ENCODE measurements at places on chromosomes 7 and 10. TPM values are rescaled to one million over a fixed set of nuclear protein-coding genes. Genes with fewer than 3 reads are reported as not detected.

Gene NEURL1
- total RNA-seq, result not detected

Gene OTUD1
- total RNA-seq, result 3.4 TPM

Gene IFIT1B
- not detected for total RNA-seq

Gene GIMAP4
- not detected for total RNA-seq

Gene CYP17A1
- not detected for total RNA-seq

Gene PODXL
- total RNA-seq, result 49.0 TPM

Gene AKR1C3
- 95.2 TPM for total RNA-seq

GRCh38 chr7:644381-645305, 81.9 kb upstream of the DNAAF5 start:
- no peak for DNase-seq

DNA sequence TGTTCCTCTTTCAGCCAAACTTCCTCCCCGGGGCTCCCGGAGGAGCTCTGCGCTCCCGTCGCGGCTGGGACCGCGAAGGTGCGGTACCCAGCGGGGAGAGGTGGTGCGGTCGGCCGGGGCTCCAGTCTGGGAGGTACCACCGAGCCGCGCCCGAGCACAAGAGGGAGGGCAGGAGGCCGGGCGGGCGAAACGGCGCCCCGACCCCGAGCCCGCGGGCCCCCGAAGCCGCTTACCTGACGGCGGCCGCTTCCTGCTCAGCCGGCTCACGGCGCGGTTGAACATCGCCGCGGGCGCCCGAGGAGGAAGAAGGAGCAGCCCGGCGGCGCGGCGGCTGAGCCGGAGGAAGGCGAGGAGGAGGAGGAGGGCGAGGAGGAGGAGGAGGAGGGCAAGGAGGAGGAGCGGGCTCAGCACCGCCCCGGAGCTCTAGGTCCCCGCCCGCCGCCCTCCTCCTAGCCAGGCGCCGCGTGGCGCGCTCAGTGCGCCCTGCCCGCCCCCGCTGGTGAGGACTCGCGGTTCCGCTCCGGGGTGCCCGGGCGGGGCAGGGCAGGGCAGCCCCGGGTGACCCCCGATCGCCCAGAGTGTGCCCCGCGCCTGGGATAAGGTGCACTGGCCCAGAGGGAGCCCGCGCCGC, at the start of gene RGS10:
Gene RGS10, minus strand, starts transcription at position 363 of the 631 bp plus-strand sequence. Its CDS starts 81 bp downstream, at position 282.
- DNase-seq, result peak; percentile 71

- no peak for DNase-seq
Measured at GRCh38 chr7:35760143-35760745, 40.6 kb upstream of the SEPTIN7 start.

DNA sequence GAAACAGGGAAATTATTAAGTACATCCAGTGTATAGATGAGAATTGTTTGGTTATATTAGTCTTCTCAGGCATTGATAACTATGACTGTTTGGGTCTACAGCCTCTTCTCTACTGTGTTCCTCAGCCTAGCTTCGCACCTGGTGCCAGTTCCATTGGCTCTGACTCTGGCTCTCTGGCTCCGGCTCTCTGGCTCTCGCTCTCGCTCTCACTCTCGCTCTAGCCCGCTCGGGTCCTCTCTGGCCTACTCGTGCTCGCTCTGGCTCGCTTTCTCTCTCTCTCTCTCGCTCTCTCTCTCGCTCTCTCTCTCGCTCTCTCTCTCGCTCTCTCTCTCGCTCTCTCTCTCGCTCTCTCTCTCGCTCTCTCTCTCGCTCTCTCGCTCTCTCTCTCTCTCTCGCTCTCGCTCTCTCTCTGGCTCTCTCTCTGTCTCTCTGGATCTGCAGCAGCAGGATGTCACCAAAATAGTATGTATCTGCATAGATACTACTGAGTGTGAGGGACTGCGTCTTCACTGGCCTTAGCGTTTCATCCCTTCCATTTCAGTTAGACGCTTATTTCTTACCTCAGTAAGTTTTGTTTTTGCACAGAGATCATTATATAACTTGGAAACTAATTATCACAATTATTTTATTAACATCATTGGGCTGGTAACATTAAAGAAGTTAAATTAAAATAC, 6.5 kb upstream of the SSBP1 start:
- no peak for DNase-seq

GRCh38 chr10:22341190-22341925, 3.9 kb upstream of the SPAG6 start:
- peak; percentile 37 for DNase-seq

- no peak for DNase-seq
Measured at GRCh38 chr7:80493121-80493849, 18.6 kb downstream of the GNAT3 start.

DNA sequence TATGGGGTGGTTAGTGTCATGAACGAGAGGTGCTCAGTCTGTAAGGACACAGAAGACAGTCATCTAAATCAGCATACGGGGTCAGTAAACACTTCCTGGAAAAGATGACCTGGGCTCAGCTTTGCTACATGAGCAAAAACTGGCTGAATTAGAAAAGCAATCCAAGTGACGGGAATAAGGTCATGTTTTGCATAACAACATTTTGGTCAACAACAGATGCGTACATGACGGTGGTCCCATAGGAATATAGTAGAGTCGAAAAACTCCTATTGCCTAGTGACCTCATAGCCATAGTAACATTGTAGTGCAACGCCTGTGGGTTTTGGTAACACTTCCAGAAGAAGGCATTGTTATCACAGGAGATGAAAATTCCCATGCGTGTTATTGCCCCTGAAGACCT, 92.9 kb downstream of the CTNNA3 start:
- no peak for DNase-seq

DNA sequence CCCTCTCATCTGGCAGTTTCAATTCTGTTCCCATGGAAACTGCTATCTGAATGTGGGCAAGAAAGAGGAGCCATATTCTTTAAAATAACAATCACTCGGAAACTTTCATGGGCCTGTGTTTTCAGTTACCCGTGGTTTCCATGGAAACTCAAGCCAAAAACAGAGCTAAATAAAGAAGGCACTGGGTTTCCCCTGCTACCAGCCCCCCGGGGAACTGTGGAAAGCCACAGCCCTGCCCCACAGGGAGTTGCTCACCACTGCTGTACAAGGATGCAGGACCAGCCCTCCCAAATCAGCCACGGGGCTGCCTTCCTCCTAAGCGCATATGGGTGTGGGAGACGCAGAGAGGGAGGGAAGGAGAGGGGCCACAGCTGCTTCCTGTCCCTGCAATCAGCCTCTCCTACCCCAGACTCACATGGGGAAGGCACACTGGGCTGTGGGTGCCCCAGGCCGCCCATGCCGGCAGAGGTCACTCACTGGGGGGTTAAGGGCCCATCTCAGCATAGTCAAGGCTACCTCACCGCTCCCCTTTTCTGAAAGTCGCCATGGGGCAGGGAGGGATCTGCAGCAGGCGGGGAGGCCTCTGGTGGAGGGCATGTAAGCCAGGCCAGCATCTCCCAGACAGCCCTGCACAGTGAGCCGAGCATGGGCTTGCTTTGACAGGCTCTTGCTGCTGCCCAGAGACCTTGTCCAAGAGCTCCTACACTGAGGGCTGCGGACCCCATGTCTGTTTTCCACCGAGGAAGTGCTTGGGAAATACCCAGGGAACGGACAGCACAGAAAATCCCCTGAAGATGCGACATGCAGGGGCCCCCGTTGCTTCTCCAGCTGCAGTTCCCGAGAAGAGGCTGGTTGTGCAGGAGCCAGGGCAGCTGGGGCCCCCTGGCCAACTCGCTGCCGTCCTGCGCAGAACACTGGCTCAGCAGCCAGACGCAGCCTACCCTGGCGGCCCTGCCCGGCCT, 157.3 kb upstream of the PPP2R2D start:
- DNase-seq, result no peak

DNA sequence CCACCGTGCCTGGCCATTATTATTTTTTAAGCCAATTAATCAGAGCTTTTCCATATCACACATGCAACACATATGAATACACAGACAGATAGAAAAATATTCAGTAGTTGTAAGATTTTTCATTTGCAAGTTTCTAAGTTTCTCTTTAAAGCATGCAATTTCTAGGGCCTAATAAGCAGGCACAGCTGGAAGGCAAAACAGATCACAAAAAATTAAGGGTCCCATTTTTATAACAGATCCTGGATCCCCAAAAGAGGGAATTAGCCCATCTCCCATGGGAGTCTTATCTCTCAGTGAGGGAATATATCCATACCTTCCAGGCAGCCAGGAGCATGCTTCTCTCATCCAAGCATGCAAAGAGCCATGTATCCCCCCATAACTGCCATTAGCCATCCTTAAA, 31.2 kb upstream of the ZNF365 start:
- DNase-seq, result no peak

- peak; percentile 51 for DNase-seq
Measured at GRCh38 chr7:179209-179681, 13.1 kb upstream of the FAM20C start.

DNA sequence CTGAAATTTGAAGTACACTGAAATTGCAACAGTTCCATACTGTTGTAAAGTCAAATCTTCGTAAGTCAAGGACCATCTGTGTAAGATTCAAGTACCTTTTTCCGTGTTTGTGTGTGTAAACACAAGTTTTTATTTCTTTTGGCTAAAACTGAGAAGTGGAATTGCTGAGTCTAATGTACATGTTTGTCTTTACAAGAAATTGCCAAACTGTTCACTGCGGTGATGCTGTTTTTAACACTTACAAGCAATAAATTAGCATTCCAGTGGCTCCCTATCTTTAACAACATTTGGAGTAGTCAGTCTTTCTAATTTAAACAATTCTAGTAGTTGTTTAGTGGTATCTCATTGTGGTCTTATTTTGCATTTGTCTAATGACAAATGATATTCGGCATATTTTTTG, 23.3 kb downstream of the CALD1 start:
- no peak for DNase-seq

GRCh38 chr10:9682802-9683201, 1334.9 kb upstream of the CELF2 start:
- no peak for DNase-seq

DNA sequence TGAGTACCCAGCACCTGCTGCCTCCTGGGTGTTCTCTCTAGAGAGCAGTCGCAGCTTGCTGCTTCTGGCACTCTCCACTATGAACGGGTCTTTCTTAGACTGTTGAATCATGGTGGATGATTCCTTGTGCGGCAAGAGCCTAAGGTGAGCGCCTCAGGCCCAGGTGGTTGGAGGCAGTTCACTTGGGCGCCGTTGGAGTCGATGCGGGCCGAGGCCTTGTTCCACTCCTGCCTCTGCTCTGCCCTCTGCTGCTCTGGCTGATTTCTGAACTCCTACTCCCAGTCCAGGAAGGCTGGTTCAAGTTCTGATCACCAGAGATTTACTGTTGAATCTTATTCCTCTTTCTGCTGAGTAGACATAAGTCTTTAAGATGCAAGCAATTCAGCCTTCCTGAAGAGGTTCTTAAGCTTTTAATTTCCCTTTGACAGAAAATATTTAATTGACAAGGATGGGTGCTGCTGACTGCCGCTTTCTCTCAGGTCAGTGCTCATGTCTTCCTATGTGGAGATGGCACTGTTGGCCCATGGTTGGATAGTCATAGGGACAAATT, 10.4 kb downstream of the YKT6 start:
- DNase-seq, result no peak

DNA sequence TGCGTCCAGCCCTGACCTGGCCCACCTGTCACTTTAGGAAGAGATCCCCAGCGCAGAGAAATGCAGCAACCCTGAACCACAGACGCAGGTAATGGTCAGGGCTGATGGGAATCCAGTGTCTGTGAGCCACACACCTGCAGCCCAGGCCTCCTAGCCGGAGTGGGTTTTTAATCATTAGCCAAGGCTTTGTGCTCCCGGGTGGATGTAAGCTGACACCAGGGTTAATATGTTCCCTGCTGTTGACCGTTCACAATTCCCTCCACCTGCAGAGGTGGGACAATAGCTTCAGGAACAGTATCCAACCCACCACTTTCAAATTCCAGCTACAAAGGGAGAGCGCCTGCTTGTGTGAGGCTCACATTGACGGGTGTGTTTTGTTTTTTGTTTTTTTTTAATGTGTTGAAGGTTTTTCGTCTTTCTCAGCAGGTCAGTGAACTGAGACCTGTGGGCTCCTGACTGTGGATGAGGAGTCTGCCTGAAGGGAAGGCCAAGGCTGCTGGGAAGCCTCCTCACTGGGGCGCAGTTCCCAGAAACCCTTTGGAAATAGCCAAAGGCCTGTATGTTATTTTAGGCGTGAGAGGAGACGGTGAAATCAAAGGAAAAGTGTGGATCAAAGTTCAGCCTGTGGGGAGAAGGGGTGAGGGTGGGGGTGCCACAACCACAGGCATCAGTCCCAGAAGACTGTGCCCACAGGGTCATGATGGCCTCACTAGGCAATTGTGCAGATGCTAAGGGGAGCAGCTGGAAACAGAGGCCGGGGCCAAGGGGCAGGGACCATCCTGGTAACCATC, 111.1 kb downstream of the TNS3 start:
- DNase-seq, result peak; percentile 86

GRCh38 chr10:102775201-102775934, 31.6 kb downstream of the WBP1L start:
- DNase-seq, result no peak

DNA sequence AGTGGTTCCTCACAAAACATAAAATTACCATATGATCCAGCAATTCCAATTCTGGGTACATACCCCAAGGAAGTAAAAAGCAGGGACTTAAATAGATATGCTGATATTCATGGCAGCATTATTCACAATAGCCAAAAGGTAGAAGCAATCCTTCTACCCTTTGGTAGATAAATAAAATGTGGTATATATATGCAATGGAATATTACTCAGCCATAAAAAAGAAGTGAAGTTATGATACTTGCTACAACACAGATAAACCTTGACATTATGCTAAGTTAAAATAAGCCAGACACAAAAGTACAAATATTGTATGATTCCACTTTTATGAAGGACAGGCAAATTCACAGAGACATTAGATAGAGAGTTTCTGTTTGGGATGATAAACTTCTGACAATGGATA, 13.3 kb downstream of the JMJD1C start:
- no peak for DNase-seq

DNA sequence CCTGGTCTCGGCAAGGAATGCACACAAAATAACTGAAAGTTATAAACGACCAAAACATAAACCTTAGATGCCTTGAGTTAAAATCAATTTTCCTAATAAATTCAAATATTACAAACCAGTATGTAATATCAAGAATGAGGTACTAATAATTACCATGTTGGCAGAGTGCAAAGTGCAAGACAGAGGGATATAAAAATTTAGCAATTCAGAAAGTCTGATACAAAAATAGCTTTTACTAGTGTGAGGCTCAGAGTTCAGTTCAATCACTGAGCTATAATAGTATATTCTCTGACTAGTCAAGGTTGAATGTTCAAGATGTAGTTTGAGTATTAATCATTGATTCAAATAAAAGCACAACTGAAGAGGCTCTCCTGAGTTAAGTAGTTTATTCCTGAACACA, 4.8 kb upstream of the AUTS2 start:
- no peak for DNase-seq

DNA sequence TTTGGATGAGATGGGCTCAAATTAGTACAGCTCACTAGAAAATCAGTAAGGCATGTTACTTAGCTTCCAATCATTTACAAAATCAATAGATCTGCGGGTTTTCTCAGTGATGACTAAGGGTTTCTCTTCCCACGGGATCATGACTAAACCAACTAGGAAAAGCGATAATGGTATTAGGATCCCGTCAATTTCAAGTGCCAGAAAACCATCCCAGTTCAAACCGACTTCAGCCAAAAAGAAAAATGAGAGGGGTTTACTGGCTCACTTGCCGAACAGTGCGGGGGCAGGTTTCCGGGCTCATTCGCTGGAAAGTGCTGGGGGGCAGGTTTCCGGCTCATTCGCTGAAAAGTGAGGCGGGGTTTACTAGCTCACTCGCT, 62.1 kb upstream of the LYZL2 start:
- DNase-seq, result no peak

Data from RPMI7951 (cell line).